ENCODE measurements at places on chromosomes 2 and 18.

- peak; percentile 82 for DNase-seq
Observed at GRCh38 chr2:136384531-136385303, 266.8 kb upstream of the CXCR4 start.

- no peak for DNase-seq
Observed at GRCh38 chr2:101818531-101819451, 121.3 kb downstream of the MAP4K4 start.

DNA sequence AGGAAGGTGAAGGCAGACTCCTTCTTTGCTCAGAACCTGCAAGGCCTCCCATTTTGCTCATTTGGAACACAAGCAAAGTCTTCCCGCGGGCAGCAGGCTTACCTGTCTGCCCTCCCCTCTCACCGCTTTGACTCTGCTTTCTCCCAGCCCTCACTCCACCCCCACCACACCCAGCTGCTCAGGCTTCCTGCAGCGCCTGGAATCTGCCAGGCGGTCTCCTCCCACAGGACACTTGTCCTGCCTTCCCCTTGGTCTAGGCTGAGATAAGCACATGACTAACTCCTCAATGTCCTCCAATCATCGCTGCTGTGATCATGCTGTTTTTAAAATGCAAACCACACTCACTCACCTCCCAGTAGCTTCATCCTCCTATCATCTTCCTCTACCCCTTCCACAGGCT, 430.0 kb downstream of the ZNF516 start:
- no peak for DNase-seq

DNA sequence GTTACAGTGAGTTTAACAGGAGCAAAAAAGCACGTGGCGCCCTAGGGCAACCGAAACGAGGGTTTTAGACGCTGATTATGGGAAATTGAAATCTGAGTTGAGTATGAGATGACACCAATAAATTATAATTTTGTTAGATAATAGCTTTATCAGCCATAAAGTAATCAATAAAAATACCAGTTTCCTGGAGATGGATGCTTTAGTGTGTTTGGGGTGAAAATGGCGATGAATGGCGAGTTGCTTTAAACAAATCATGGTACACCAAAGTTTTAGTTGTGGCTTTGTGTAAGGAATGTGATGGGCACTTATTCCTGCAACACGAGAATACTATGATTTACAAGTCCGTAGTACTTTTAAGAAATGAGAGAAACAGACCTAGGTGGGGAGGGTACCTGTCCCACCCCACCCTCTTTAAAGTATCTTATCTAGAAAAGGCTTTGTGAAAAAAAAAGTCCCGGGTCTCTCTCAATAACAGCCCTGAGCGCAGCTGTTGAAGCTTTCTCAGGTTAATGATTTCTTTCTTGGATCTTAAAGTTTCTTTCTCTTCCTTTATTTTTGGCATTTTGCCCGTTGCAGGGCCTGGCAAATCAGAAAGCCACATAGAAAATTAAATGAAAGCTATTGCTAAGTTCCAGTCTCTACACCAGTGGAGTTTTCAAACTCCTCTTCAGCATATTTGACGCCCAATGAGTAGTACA, 1.5 kb upstream of the RRM2 start:
- no peak for DNase-seq

DNA sequence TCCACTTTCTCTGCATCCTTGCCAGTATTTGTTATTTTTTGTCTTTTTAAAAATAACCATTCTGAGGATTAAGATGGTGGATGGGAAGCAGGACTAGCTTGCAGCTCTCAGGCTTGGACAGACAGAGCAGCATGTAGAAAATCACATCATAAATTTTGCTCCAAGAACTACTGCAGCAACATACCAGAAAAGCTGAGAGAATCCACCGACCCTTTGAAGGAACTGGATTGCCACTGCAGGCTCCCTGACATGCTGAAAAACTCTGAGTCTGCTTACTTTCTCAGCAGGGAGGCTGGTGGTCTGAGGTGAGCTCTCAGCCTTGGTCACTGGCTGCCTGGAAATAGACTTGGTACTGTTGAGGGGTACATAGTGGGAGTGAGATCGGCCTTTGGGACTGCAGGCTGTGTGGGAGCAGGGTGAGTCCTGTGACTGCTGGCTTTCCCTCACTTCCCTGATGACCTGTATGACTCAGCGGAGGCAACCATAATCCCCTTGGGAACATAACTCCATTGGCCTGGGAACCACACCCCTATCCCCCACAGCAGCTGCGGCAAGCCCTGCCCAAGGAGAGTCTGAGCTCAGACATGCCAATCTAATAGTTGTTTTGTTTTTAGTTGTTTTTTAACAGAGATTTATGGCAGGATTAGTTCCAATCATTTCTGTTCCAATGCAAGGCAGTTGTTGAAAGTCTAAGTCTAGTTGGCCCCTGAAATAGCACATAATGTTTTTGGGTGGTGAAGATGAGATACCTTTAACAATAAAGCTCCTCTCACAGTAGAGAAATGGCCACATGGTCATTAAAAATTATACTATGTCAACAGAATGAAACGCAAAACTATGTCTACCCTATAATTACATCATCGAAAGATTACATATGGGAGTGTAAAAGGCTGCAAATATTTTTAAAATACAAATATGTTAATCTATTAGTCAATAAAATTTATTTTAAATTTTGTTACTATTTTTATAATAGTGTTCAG, 414.2 kb upstream of the CHAC2 start:
- DNase-seq, result no peak

DNA sequence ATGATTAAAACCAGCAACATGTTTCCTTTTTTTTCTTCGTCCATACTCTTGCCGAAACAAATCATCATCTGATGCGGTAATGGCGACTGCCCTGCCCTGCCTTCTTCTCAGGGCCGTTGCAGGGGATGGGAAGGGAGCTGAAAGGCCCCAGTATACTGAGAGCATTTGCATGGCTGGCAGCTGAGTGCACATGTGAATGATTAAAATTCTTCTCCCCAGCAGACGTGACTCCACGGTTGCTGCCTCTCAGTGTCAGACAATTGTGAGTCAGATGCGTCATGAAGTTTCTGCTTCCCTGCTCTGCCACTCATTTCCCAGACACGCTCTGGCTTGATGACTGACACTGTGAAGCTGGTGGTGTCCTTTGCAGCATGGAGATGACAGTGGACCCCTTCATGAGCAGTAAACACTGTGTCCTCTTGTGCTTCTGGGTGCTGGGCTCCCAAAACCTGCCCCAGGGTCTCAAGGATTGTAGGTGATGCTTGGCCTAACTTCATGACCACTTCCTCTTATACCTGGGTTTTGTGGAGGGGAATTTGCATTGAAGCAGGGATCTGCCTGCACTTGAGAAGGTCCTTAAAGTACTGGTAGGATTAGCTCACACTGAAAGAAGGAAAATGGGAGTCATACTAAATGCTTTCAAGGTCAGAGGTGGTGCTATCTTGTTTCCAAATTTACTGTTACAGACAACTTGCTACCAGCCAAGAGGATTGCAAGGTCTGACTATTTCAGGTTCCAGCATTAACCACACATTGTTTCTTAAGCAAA, 222.5 kb upstream of the COPS8 start:
- no peak for DNase-seq

DNA sequence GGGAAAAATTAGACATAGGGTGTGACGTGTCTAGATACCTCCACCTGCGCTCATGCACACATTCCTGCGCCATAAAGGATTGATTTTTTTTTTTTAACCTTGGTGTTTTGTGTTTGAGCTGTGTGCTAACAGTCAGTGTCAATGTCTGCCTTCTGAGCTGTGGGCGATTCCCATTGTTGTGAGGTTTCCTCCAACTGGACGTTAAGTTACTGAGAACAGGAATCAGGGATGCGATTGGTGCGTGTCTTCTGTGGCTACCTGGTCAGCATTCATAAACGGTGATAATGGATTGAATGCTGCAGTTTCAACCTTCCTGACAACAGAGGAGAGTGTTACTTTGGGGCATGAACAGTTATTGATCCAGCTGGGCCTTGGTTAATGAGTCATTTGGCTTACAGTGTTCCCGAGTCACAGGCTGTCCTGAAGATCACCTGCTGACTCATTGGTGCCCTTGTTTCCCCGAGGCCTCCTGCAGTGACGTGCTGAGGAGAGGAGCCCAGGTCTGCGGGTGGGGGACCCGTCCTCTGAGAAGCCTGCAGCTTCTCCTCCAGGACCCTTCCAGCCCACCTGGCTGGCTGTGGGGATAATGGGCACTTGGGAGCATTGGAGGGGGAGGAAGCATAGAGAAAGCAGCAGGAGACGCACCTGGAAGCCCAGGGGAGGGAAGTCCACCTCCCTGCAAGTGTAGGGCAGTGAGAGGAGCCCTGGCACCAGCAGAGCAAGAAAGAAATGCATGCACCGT, 25.8 kb upstream of the CABYR start:
- no peak for DNase-seq

- DNase-seq, result no peak
Observed at GRCh38 chr18:51862051-51862715, 477.8 kb upstream of the DCC start.

GRCh38 chr2:8234757-8235374, 447.0 kb upstream of the ID2 start:
- no peak for DNase-seq

DNA sequence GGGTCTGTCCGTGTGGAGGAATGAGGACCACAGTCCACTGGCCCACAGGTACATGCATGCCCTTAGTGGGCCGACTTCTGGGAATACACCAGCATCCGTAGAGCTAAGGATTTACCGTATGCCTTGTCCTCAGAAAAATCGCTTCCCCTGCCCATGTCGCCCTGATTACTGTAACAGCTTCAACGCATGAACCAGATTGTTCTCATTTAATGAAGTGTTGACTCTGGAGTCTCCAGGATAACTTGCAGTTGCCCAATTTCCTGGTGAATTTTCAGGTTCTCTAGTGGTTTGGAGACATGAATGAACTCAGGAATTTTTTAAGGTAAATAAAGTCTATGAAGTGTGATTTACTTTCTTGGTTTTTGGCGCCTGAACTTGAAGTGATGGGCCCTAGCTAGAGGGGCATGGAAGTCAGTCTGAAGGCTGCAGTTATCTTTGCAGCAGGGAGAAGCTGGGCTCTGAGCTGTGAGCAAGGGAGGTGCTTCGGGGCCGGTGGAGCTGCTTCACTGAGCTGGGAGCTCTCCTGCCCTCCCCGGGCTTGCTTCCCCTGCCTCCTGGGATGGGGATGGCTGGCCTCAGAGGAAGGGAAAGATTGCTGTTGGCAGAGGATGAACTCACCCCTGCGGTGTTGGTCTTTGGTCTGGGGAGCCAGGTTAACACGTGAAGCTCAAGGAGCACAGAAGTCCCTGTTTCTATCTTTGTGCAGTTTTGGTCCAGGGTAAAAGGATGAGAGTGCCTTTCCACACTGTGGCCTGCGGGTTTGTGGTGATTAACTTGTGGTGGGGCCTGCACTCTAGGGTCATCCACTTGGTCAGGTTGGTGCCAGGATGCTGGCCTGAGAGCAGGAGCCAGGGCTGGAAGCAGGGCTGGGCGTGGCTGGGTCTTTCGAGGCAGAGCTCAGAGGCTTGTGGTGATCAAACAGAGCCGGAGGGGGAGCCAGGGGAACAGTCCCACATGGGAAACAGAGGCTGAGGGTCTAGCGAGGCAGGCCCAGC, 28.1 kb downstream of the TCF7L1 start:
- DNase-seq, result no peak

- DNase-seq, result no peak
Observed at GRCh38 chr2:84152462-84152861, 306.6 kb downstream of the SUCLG1 start.

- DNase-seq, result no peak
Observed at GRCh38 chr2:10083692-10084211, 3.5 kb upstream of the CYS1 start.

- DNase-seq, result no peak
Observed at GRCh38 chr2:5970347-5970746, 278.2 kb downstream of the SOX11 start.

DNA sequence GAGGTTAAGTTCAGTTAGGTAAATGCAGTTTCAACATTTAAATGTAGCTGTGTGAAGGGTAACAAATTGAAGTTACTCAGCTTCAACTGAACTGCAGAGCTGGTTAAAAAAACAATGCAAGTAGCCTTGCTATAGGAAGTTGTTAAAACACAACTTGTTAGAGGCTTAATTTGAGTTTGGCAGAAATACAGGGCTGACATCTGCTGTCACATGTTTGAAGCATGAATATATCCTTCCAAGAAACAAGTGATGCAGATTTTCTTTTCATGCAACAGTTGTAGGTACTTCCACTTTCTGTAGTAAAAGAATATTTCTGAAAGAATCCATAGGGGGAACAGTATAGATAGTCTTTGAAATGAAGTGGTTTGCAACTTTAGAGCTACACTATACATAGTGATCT, 208.7 kb upstream of the RASGRP3 start:
- no peak for DNase-seq

GRCh38 chr18:6058941-6059340, 163.6 kb upstream of the TMEM200C start:
- DNase-seq, result no peak

- no peak for DNase-seq
Observed at GRCh38 chr2:211498551-211499205, 942.3 kb downstream of the CPS1 start.

- DNase-seq, result no peak
Observed at GRCh38 chr2:138782383-138782782, 2.2 kb upstream of the NXPH2 start.

DNA sequence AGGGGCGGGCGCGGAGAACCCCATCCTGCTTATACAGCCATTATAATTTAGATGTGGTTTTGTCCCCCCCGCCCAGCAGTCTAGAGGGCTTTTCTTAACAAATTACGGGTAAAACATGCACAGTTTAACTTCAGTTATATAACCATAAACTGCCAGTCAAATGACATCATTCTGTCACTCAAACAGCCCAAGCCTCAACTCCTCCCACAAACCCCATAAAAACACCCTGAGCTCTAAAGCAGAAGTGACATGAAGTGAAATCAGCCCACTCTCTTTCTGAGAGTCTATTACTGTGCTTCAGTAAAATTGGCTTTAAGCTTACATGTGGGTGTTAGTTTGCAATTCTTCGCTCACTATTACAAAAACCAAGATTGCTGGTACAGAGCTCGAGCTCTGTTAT, 705.1 kb upstream of the GCFC2 start:
- DNase-seq, result no peak

- DNase-seq, result no peak
Observed at GRCh38 chr2:226760412-226761194, 39.0 kb downstream of the IRS1 start.

GRCh38 chr2:216499641-216500218, 1.1 kb downstream of the RPL37A start:
- DNase-seq, result no peak

GRCh38 chr18:43777636-43778304, 500.5 kb upstream of the SYT4 start:
- DNase-seq, result no peak

DNA sequence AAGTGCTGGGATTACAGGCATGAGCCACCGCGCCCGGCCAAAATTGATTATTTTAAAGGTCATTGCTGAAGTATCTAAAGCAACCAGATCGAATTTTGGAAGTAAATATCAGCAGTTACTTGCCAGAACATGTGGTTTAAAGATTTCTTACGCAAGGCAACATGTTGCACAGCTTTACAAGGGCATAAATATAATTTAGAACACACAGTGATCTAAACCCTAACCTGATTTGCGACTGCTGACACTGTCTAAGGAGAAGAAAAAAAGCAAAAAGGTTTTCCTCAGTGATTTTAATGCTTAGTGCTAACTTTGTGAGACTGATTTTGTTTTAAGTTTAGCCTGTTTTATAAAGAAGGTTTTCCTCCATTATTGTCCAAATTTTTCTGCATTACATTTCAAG, 569.9 kb upstream of the LINC00305 start:
- no peak for DNase-seq

GRCh38 chr18:24602201-24602600, 141.8 kb downstream of the HRH4 start:
- no peak for DNase-seq

- DNase-seq, result no peak
Observed at GRCh38 chr18:41134426-41134825, 820.6 kb upstream of the PIK3C3 start.

GRCh38 chr2:54081574-54081973, 33.8 kb upstream of the ACYP2 start:
- DNase-seq, result no peak
